ENCODE measurements at places on chromosomes 5 and 9.

GRCh38 chr5:31407921-31408693 is 123.8 kb downstream of the DROSHA start:
- no peak for DNase-seq

- no peak for DNase-seq
Observed at GRCh38 chr9:107425101-107426025, 64.2 kb downstream of the KLF4 start.

GRCh38 chr9:123335193-123335985 is 20.6 kb upstream of the CRB2 start:
- DNase-seq = no peak

GRCh38 chr5:122154910-122155309 is 25.6 kb downstream of the ZNF474 start:
- no peak for DNase-seq

- DNase-seq = no peak
Observed at GRCh38 chr9:9792144-9792857, 820.5 kb downstream of the PTPRD start.

DNA sequence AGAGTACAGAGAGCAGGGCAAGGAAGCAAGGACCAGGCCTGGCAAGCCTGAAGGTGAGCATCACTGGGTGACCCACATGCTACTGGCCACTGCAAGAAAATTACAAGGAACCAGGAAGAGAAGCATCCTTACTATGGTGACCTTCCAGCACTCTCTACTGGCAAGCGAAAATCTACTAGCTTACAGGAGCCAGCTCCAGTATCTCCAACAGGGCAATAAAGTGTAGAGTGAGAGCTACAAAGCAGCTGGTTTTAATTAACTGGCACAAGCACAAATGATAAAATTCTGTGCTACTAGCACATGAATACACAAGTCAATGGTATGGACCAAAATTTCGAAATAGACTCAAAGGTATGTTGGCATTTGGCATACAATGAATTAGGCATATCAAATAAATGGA is 113.3 kb upstream of the CAST start:
- DNase-seq = no peak

GRCh38 chr9:18126831-18127498 is 347.0 kb upstream of the ADAMTSL1 start:
- no peak for DNase-seq

GRCh38 chr5:95424526-95424925 is 33.4 kb downstream of the FAM81B start:
- DNase-seq = no peak

DNA sequence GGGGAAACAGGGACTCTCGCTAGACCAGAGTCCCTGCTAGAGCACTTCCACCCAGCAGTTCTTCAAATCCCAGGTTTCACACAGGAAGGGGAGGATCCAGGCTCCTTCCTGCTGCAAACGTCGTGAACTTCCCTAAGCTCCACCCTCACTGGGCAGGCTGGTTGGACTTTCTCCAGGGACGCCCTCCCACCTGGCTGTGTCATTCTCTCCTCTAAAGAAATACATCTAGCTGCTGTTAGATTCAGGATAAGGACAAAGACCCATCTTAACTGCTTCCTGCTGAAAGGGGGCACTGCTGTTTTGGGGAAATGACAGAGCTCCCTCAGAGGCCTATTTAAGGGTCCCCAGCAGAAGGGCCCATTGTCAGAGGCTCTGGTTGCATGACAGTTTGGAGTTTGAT is 230.7 kb downstream of the SEMA6A start:
- DNase-seq = no peak

GRCh38 chr9:128163523-128164306 is 3.6 kb downstream of the BBLN start:
- no peak for DNase-seq

DNA sequence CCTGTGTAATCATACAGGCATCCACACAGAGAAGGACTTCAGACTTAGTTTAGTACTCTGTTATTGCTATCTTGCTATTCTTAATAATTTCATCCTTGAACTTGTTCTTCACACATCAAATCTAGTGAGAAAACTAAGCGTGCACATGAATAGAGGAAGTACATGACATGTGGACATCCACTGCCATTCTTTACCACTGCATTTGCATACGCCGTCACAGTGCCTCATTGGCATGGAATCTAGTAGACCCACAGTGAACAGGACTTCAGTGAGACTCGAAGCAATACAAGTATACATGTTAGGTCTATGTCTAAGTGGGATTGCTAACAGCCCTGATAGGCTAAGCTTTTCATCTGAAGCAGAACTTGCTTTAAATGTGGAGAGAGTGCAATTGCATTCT is 592.1 kb downstream of the TLE4 start:
- no peak for DNase-seq

DNA sequence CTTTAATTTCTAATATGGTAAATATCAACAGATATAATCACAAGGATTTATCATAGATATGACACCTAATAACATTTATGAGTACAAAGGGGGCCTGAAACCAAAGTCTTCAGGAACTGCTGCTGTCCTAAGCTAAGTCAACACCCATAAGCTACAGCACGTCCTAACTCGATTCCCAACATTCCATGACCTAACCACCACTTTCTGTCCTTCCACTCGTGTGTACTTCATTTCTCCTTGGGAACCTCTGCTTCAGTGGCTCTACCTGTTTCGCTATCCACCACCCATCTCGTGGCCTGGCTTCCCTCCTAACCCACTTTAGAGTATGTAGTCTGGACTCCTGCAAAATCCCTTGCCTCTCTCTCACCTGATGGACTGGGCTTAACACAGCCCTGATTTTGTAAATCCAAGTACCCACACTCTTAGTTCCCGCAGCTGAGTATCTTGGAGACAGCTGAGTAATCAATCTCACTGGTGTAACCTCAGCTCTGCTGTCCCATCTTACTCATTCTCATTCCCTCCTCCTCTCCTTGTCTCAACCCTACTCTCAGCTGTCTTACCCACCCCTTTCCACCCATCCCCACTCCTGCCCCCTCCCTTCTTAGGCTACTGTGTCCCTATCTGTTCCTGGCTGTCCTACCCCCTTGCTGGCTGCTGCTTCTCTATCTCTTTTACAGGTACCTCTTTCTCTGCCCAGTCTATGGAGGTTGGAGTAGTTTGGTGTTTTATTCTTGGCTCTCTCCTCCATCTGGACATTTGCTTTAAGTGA is 101.8 kb downstream of the MAST4 start:
- DNase-seq = no peak

DNA sequence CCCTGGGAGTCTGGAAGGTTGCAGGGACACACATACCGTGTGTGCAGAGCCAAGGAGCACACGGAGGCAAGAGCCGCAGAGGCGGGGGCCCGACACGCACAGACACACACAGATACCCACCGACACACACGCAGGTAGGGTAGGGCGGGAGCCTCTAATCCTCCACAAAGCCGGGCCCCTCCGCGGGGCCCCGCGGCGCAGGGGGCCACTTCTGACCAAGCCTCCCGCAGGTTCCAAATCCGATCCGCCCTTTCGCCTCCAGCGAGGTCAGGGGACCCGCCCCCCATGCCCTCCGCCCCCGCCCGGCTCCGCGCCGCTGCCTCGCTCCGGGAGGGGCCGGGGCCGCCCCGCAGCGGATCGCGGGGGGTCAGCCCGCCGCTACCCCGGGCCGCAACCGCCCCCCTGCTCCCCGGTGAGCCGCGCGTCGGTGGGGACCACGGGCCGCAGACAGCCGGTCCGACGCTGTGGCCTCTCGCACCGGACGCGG is 1.4 kb upstream of the LMX1B start:
- peak; percentile 32 for DNase-seq

- no peak for DNase-seq
Observed at GRCh38 chr5:143372187-143372829, 31.2 kb downstream of the NR3C1 start.

GRCh38 chr5:90022711-90023053 is 386.9 kb downstream of the CETN3 start:
- DNase-seq = peak; percentile 36

GRCh38 chr9:89352451-89352850 is 34.2 kb downstream of the SECISBP2 start:
- no peak for DNase-seq

DNA sequence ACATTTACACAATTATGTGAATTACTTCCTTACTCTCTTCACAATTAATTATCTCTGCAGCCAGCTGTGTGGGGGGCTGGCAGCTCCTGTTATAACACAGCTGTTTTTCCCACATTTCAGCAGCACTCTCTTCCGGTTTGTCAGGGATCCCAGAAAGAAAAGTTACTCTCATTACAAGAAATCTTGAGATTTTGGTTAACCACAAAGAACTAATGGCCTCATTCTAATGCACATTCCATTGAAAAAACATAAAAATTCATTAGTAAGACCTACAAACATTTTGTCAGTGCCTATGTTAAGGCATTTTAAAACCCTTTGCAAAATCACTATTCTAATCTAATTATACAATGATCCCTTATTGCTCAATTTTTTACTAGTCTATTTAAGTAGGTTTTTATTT is 64.1 kb downstream of the PDE4D start:
- DNase-seq = no peak

GRCh38 chr9:97874624-97875023 is 21.6 kb downstream of the FOXE1 start:
- DNase-seq = no peak

- DNase-seq = no peak
Observed at GRCh38 chr5:92508271-92508670, 1072.7 kb downstream of the NR2F1-AS1 start.

GRCh38 chr9:98625728-98626127 is 83.0 kb downstream of the GABBR2 start:
- DNase-seq = no peak

DNA sequence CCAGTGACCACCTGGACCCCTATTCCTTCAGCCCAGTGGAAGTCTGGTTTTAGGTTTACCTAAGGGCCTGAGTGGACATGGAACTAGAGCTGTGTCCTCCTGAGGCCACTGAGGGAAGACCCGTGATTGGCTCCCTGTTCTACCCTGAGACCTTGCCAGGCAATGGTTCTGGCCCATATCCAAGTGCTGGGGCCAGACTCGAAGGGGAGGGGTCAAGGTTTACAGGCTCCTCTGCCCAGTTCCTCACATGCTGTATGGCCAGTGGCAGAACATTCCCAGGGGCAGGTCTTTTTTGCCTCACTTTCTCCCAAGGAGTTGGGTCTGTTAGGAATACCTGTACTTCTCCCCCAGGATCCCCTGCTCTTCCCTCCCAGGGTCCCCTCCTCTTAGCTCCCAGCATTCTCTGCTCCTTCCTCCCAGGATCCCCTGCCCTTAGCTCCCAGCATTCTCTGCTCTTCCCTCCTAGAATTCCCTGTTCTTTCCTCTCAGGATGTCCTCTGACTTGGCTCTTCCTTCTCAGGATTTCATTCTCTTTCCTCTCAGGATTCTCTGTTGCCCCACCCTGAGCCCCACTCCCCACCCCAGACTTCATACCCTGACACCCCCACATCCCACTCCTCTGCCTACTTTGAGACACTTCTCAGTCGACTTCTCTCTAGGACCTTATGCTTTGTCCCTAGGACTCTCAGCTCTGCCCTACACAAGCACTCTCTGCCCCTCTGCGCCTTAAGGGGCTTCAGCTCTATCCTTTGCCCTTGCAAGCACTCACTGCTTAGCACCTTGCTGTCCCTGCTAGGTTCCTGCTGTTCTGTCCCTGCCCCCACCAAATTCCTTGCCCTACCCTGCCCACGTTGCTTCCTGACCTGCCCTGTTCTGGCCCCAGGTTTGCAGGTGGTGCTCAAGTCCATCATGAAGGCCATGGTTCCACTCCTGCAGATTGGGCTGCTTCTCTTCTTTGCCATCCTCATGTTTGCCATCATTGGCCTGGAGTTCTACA is 36.5 kb downstream of the CACNA1B start:
- DNase-seq = no peak

GRCh38 chr5:176541338-176542134 is 4.3 kb upstream of the RNF44 start:
- DNase-seq = peak; percentile 54

GRCh38 chr9:110752766-110753165 is 84.2 kb downstream of the MUSK start:
- DNase-seq = peak; percentile 94

GRCh38 chr5:179620293-179620692 is 3.2 kb downstream of the HNRNPH1 start:
- DNase-seq = no peak

- no peak for DNase-seq
Observed at GRCh38 chr5:178286226-178287090, 53.9 kb upstream of the PHYKPL start.

- no peak for DNase-seq
Observed at GRCh38 chr5:995318-995717, 13.3 kb upstream of the NKD2 start.

GRCh38 chr5:1878050-1878849 is 4.5 kb downstream of the IRX4 start:
- DNase-seq = no peak

DNA sequence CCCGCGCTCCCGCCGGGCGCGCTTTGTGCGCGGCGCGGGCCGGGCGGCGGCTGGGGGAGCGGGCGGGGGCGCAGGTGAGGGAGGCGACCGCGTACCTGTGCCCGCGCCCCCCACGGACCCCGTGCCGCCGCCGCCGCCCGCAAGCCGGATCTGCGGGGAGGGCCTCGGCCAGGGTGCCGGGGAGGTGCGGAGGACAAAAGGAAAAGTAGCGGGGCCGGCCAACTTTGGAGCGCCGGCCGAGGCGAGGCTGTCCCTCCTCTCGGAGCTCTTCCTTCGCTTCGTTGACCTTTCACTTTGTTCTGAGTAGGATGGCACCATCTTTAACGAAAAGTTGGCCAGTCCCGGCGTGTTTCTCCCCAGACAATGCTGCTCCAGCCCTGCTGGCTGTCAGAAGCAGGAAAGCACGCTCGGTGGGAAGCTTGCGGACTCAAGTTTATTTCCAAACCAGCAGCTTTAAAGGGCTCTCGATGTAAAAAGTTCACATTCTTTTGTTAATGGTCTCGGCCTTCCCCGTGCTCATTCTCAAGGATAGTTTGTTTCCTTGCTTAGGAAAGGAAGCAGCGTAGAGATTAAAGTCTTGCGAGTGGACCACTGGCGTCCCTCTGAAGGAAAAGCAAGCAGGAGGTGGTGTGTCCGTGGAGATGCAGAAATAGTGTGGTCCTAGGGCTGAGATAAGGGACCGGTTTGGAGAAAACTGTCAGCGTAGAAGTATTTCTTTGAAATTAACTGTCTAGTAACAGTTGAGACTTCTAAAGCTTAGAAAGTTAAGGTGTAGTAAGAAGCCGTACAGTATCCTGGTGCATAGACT is 639 bp downstream of the EHMT1 start:
- peak; percentile 66 for DNase-seq

DNA sequence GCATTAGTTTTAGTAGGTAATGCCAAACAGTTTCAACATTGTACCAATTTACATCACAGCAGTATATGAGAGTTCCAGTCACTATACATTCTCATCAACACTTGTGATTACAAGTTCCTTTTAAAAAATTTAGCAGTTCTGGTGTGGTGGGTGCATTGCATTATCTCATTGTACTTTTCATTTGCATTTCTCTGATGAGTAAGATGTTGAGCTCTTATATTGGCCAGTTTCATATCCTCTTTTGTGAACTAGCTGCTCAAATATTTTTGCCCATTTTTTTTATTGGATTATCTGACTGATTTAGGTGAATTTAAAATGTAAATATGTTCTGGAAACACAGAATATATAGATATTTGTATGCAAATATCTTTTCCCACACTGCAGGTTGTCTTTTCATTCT is 160.9 kb upstream of the NR3C1 start:
- DNase-seq = no peak

GRCh38 chr5:72510610-72511181 is 3.5 kb upstream of the ZNF366 start:
- no peak for DNase-seq
